Neural progenitor cell (in vitro differentiated cells): ENCODE measurements at places on chromosomes 5 and 9. TPM values are rescaled to one million over a fixed set of nuclear protein-coding genes. Genes with fewer than 3 reads are reported as not detected.

DNA sequence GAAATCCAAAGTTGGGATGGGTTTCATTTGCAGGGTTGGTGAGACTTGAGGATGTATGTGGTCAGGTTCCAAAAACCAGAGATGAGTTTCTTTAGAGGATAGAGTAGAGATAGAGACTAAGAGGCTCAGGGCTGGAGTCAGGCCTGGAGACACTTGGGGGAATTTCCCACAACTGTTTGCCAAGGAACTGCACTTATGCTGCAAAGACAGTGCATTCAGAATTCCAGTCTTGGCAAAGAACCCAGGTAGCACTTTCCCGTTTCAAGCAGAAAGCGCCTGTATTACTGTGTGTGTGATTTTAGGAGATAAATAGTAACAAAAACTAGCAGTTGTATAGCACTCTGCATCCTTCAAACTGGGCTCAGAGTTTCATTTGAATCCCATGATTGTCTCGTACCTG lies 55.4 kb downstream of the SNCAIP start:
- DNase-seq = no peak

GRCh38 chr5:35404701-35405100 lies 174.4 kb upstream of the PRLR start:
- DNase-seq = no peak

DNA sequence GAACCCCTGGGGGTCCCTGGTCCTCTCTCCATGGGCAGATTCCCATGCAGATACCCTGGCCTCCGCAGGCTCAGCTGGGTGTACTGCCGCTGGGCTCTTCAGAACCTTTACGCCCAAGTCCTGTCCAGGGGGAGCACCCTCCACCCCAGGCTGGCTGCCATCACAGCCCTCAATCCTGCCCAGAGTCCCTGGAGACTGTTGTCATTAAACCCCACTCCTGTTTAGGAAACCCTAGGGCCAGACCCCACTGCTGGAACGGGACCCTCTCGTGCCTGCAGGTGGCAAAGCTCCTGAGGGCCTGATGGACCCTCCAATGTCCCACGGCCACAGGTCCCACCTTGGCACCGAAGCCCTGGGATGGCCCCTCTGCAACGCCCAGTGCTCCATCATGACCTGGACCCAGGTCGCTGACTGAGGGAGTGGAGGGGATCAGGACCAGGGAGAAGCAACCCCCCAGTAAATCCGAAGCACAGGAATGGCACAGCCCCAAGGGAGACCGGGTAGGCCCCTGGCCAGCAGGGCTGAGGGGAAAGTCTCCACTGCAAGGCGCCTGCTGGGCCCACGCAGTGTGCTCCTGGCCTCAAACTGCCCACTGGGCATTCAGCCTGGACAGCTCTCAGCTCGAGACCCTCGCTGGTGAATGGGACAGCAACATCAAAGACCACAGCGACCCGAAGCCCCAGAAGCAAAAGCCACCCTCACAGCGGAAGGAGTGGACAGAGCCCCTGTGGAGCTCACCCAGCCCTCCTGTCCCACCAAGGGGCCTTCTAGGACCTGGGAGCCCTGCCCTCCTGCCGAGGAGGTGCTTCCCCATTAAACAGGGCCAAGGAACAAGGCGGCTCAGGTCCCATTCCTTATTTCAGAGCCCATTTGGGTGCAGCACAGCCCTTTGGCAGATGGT lies 8.3 kb downstream of the ZDHHC11B start:
- no peak for DNase-seq

DNA sequence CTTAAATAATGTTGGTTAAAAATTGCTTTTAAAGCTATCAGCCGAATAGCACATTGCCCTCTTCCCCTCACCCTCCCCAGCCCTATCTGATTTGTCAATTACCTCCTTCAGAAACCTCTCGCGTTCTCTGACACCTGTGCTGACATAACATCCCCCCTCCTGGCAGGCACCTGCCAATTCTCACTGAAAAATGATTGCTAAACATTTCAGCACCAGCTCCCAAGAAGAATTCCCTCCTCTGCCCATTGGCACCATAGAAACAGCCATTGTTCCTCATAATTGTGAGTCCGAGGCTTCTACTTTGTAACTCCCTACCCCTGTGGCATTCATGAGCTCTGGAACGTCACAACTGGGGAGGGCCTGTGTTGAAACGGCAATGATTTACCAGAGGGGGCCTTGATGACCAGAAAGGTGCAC lies 20.2 kb downstream of the CDH6 start:
- DNase-seq = no peak

GRCh38 chr9:37192803-37193202 lies 72.4 kb downstream of the ZCCHC7 start:
- DNase-seq = peak; percentile 16

DNA sequence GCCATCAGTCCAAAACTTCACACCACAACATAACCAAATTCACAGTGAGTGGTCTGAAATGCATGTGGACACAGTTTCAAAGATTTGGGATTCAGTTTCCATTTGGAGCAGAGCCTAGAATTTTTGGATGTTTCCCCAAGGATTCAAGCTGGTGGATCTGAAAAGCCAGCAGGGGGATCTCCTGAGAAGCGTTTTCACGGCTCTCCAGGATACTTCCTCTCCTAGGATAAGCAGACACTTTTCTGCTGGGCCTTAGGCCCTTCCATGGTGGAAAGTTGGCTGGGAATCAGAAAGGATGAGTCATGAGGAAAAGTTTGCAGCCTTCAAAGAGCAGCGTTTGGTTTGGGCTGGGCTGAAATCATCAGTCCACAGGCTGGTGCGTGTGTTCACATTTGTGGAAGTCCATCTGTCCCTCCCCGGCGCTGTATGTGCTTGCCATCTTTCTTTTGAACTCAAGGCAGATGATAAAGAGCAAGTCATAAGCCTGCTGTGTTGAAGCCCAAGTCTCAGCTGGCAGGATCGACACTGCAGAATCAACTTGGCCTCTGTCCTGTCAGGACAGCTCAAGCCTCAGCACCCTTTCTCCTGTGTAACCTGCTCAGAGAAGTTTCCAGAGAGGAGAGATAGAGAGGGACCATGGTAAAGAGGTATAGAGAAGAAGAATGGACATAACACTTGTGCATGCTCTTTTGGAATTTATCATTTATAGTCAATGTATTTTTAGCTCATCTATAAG lies 152.6 kb upstream of the MSX2 start:
- peak; percentile 17 for DNase-seq

DNA sequence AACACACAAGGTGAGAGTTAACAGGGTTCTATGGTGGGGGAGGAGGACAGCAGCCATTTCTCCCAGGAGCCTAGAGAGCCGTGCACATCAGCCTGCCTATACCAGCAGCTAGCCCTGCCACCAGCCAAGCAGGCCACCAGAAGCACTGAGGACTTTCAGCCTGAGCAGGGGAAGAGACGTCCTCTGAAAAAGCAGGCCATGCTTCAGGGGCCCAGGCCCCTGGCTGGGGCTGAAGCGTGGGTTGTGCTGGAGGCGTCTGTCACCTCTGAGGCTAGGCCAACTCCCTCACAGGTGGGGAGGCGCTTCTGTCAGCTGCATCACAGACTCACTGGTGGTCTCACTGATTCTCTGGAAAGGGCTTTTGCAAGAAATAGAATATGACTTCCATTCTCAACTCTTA lies 16.3 kb downstream of the FSTL4 start:
- no peak for DNase-seq

DNA sequence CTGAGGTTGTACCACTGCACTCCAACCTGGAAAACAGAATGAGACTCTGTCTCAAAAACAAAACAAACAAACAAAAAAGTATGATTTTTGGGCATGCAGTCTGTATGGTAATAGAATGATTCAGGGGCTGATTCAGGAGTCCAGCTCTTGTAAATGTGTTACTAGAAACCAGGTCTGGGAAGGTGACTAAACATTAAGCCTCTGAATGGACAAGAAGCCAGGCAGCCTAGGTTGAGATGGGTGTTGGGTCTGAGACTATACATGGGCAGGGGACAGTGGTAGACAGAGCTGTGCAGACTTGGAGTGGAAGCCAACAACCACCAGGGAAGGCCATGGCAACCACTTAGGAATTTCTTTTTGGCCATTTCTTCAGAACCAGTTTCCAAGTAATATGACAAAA lies 64.9 kb upstream of the TLE1 start:
- no peak for DNase-seq

- DNase-seq = no peak
These were observed 176.9 kb downstream of the BNC2 start for GRCh38 chr9:16693616-16694015.

- no peak for DNase-seq
These were observed 43.8 kb downstream of the LHFPL2 start for GRCh38 chr5:78604689-78605285.

- peak; percentile 11 for DNase-seq
These were observed 98.2 kb downstream of the RORB start for GRCh38 chr9:74595286-74595685.

- DNase-seq = peak; percentile 31
These were observed 128.0 kb downstream of the RASEF start for GRCh38 chr9:82934949-82935348.

The PHF24 gene
- 0.71 and 1.8 TPM in 2 replicates for total RNA-seq

The PTGS1 gene
- total RNA-seq = 1.8 and 2.2 TPM in 2 replicates

The SPINK7 gene
- not detected in 2 replicates for total RNA-seq

The NOXA1 gene
- 0.39 and 0.65 TPM in 2 replicates for total RNA-seq

The TMEM215 gene
- not detected in 2 replicates for total RNA-seq

The NR4A3 gene
- 0.26 and 0.59 TPM in 2 replicates for total RNA-seq
